Right forelimb (tissue), 1 donor: ENCODE measurements at places on chromosomes 5 and 9.

DNA sequence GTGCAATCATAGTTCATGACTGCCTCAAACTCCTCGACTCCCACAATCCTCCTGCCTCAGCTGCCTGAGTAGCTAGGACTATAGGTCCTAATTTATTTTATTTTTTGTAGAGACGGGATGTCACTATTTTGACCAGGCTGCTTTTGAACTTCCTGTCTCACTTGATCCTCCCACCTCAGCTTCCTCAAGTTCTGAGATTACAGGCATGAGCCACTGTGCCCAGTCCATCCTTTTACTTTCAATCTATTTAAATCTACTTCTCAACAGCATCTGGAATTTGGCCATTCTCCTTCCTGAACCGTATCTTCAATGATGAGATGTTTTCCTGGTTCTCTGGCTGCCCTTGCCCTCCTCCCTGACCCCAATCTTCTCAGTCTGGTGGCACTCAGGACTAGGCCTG is 12.2 kb upstream of the GRIN1 start:
- no peak for DNase-seq

DNA sequence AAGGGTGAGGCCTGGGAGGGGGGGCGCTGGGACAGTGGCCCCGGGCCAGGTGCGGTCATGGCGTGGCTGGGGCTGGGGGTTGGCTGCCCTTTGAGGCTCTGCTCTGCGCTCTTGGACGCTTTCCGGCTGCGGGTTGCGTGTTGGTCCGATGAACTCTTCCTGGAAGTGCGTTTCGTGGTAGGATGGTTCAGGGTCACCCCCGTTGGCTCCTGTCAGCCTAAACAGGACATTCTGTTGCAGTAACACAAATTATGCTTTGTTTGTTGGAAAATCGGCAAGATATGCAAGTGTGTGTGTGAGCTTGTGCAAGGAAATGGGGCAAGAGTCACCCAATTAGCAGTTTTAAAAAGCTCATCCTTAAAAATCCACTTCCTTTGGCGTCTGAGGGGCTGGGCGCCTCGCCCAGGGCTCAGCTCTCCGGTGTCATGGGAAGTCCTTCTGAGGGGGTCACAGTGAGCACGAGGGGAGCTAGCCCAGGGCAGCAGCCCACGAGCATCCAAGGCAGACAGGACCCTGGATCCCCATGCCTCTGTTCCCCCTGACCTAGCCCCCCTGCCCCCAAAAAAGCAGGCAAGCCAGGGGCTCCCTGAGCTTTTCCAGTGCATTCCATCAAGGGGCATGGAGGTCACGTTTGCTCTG is 22.2 kb upstream of the RNU6ATAC start:
- peak; percentile 46 for DNase-seq

DNA sequence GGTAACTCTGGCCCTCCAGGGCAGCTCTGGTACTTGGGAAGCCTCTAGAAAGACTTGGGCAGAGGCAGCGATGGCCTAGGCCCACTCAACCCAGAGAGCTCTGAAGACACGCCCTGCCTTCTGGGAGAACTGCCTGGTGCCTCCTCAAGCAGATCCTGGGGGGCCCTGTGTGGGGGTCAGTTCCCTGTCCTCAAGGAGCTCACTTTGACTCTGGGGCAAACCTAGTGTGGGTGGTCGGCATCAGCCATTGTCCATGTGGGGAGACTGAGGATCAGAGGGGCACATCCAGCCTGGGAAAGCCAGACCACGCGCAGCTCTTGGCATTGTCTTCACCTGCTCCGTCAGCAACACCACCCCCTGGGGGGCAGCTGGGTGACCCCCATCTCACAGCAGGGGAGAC is 28.0 kb downstream of the ABO start:
- DNase-seq = no peak

DNA sequence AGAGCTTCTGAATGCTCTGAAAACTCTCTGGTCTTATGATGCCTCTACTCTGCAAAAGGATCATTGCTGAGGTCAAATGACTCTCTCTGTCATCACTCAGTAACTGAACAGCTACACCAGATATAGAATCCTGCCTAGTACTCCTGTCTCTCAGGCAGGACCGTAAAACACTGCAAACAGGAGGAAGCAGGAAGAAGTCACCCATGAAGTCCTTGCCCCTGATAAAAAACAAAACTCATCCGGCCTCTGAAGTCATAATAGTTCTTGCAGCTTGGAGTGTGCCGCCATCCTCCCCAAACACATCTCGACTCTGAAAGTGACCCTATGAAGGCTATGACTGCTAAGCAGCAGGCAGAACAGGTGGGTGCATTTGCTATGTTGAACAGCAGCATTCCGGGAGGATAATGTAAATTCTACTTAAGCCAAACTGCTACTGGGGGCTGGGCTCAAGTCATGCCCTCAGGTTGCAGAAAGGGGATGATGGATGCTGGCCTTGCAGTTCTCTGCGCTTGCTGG is 81.9 kb upstream of the FAM169A start:
- no peak for DNase-seq

GRCh38 chr5:41057231-41057630 is 13.9 kb downstream of the MROH2B start:
- DNase-seq = no peak

DNA sequence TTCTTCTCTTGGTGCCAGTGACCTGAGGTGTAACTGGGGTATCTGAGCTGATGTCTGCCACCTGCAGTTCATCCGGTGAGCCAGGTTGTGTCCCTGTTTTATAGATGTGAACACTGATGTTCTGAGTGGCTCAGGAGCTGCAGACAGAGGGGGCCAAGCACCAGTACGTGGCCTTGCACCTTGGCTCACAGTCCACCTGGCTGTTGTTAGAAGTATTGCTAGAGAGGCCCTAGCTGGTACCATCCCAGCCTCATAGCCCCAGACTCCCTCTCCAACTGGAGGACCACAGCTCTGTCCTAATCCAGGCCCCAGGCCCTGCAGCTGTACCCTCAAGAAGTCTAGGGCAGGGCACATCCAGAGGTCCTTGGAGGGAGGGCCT is 16.2 kb downstream of the PHF2 start:
- DNase-seq = no peak

DNA sequence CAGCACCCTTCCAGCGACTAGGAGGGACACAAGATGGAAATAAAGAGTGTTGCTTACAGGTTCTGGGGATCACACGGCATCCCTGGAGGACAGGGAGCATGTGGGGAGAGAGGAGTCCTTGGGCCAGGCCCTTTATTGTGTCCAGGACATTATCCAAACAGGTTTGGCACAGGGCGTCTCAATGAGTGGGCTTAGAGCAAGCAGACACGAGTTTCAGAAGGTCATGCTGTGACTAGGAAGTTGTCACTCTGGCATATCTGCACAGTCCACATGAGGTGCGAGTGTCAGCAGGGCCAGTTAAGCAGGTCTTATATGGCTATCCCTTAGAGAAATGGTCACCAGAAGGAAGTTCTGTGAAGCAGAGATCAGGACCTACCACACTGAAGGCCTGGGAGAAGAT is 174.5 kb upstream of the OTULINL start:
- DNase-seq = no peak

DNA sequence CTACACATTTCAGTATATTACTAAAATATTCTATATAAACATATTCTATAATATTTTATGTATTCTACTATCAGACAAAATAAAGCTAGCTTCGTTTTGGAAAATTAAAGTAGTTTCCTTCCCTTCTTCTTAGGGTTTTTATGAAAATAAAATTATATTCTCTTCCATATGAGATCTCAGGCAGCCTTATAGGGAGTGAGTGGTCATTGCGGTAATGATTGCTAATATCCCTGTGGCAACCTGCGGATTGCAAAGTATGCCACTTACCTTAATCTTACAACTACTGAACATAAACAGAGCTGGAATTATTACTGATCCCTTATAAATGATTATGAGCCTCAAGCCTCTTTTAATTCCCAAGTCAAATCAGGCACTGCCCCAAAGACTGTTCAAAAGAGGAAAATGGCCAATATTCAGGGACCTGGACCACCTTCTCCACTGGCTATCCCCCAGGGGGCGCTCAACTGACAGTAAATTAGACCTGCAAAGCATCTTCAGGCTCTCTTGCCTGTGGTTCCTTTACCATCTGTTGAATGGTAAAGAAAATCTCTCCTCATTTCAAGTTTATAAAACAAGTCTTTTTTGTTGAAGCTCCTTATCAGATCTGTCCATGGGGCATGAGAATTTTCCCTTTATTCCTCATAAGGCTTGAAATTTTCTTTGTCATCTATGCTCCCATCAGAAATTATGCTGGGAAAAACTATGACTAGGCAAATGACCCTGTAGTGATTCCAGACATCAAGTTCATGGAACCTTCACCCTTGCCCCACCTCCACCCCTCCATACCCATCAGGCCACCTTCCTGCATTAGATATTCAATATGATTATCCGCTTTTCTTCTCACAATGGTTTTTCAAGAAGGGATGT is 163.9 kb downstream of the CEMIP2 start:
- peak; percentile 81 for DNase-seq

DNA sequence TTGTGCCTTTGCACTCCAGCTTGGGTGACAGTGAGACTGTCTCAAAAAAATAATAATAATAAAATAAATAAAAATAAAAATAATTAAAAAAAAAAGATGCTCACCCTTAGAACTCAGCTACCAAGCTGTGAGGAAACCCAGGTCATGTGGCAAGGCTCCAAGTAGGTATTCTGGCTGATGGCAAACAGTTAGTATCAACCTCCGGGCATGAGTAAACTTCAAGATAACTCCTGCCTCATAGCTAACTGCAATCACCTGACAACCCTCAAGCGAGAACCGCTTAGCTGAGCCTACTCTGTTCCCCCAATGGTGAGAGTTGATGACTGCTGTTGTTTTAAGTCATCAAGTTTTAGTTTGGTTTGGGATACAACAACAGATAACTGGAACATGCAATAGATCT is 6.1 kb upstream of the SLC44A1 start:
- DNase-seq = no peak

GRCh38 chr9:95138474-95138873 is 179.0 kb downstream of the FANCC start:
- no peak for DNase-seq

- peak; percentile 72 for DNase-seq
Observed at GRCh38 chr9:94860678-94861588, 134.4 kb downstream of the AOPEP start.

DNA sequence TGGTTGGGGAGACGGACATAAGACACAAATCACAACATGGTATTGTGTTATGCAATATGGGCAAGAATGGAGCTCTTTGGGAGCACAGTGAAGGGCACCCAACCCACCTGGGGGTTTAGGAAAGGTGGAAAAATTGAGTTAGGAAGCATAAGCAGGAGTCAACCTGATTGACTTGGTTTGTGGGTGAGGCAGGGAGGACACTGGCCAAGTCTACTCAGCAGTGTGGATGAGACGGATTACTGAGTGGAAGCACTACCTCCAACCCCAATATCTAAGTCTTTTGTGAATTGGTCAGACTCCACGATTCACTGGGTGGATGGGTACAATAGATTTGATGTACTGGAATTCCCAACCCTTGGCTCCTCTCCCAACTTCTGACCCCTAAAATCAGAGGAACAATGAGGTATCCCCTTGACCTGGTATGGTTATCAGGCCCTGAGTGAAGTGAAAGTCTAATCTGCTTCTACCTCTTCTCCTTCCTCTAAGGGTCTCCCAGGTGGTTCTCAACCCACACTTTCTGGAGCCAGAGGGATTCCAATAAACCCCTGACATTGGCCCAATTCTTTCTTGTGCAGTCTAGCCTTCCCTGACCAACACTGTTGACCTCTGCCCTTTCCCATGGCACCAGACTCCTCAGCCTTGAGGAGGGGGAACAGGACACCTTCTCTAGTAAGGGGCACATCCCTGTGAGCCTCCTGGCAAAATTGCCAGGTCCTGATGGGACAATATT is 5.2 kb downstream of the EGR1 start:
- DNase-seq = peak; percentile 57

- DNase-seq = no peak
Observed at GRCh38 chr5:157602505-157602904, 26.9 kb upstream of the ADAM19 start.

GRCh38 chr5:68269820-68270219 is 54.3 kb downstream of the PIK3R1 start:
- no peak for DNase-seq

- no peak for DNase-seq
Observed at GRCh38 chr9:107049046-107049802, 186.3 kb downstream of the ZNF462 start.

DNA sequence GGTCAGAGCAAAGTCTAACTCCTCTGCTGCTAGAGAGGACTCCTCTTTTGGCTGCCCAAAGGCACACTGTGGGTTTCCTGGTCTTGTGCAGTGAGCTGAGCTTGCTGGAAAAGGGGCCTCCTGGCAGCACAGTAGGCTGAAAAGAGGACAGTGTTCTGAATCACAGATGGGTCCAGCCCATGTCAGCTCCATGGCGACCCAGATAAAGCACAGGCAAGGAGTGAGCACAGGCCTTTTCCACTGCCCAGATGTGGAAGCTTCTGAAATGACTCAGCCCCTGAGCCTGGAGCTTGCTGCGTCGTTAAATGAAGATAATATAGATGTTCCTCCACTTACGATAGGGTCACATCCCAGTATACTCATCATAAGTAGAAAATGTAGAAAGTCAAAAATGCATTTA is 8.1 kb downstream of the CCDC180 start:
- no peak for DNase-seq

GRCh38 chr9:104810421-104811339 is 46.8 kb downstream of the NIPSNAP3B start:
- DNase-seq = no peak

- no peak for DNase-seq
Observed at GRCh38 chr9:33659921-33660320, 135.4 kb upstream of the PRSS3 start.

GRCh38 chr9:120859361-120859760 is 16.6 kb upstream of the PSMD5 start:
- DNase-seq = no peak

GRCh38 chr9:127876764-127877562 is 512 bp downstream of the AK1 start:
- no peak for DNase-seq

DNA sequence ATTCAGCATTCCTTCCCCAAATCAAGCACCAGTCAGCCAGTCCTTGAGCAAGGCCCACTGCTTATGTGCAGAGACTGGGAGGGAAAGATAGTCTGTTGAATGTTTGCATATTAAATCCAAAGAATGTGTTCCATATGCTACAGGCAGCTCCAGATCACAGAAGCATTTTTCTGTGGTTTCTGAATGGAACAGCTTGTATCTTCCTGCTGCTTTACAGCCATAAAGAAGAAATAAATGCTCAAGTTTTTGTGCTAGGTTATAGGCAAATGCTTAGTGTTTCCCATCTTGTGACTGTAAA is 310.3 kb downstream of the TRIM36 start:
- DNase-seq = no peak

GRCh38 chr5:92890841-92891244 is 690.2 kb downstream of the NR2F1-AS1 start:
- no peak for DNase-seq

DNA sequence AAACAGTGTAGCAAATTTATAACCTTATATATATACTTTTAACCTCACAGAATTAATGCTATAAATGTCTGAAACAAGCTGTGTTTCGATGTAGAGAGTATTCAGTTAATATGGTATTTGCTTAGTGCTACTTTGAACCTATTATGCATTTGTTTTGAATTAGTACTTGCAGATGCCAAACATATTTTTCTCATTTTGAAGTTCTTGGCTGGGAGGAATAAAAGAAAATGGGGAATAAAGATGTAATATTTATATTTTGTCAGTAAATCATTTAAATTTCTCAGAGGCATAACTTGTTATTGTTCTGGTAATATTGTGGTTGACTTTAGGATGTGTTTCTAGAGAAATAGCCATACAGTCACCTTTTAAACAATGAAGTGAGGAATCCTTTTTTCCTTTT is 175.9 kb upstream of the IZUMO3 start:
- DNase-seq = no peak
